ENCODE measurements at places on chromosomes 11 and 22.

DNA sequence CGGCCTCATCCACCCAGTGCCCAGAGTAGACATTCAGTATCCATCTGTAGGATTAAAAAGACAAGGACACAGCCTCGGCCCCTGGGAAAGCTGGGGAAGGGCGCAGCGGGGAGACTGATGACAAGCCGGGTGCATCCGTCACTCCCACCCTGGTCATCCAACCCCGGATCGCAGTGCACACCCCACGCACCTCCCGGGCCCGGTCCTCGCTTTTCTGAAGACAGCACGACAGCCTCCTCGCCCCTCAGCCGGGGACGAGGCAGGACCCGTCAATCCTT, 1.1 kb downstream of the FCHSD2 start:
- DNase-seq, result no peak

- no peak for DNase-seq
These were observed 48.0 kb downstream of the IGLL5 start for GRCh38 chr22:22935546-22936157.

DNA sequence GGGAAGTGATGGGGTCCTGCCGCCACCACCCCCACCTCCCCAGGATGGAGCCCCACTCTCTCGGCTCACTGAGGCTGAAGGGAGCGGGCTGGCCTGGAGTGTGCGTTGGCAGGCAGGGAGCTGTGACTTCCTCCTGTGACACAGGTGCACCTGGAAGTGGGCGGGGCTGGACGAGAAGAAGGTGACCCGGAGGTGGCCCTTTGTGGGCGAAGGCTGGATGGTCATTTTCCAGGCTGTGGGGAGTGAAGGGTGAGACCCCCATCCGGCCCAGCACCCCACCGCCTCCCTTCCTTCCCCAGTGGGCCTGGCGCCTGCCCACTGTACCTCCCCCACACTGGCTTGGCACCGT, 15.3 kb downstream of the IL17REL start:
- no peak for DNase-seq

GRCh38 chr22:40334899-40335298, 11.4 kb upstream of the ADSL start:
- no peak for DNase-seq

DNA sequence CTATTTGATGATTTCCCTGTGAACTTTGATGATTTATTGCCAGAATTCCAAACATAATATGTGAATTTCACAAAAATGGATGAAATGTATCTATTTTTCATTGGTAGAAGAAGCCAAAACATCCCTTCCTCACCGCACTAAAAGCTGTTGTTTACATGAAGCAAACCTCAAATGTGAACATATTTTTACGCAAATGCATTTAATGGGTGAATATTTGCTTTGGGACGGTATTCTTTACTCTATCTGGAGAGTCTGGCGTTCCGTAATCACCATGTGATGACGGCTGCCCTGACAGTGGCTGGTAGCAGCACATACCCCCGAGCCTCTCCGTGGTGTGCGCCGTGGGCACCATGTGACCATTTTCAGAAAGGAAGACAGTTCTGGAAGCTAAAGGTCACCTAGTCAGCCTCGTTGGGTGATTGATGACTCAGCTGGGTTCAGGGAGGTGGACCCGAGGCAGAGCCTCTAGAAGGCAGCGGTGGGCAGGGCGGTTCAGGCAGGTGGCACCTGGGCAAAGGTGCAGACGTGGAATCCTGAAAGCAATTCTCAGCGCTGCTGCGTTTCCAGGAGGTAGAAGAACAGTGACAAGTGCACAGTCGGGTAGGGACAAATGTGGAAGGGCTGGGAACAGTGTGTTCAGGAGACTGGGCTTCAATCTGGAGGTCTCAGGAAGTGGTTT, 45.3 kb downstream of the PPARA start:
- no peak for DNase-seq

GRCh38 chr22:26432619-26433311, 3.7 kb downstream of the ASPHD2 start:
- DNase-seq, result no peak

- no peak for DNase-seq
These were observed 61.8 kb downstream of the CD82 start for GRCh38 chr11:44627165-44627789.

DNA sequence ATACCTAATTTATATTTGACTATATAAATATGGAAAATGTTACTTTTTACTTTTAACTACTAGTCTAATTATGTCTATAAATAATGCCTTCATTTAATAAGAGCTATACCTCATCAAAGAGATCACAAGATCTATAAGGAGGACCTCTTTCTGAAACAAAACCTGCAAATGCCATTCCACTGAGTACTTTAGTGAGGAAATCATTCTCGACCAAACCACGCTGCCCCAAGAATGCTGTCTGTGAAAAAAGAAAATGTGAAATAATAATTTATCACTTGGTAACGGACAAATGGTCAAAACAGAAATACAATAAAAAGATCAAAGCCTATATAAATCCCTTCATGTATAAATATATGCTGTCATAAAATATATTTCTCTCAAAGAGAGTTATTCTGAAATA, 301.7 kb downstream of the SBF2 start:
- no peak for DNase-seq

DNA sequence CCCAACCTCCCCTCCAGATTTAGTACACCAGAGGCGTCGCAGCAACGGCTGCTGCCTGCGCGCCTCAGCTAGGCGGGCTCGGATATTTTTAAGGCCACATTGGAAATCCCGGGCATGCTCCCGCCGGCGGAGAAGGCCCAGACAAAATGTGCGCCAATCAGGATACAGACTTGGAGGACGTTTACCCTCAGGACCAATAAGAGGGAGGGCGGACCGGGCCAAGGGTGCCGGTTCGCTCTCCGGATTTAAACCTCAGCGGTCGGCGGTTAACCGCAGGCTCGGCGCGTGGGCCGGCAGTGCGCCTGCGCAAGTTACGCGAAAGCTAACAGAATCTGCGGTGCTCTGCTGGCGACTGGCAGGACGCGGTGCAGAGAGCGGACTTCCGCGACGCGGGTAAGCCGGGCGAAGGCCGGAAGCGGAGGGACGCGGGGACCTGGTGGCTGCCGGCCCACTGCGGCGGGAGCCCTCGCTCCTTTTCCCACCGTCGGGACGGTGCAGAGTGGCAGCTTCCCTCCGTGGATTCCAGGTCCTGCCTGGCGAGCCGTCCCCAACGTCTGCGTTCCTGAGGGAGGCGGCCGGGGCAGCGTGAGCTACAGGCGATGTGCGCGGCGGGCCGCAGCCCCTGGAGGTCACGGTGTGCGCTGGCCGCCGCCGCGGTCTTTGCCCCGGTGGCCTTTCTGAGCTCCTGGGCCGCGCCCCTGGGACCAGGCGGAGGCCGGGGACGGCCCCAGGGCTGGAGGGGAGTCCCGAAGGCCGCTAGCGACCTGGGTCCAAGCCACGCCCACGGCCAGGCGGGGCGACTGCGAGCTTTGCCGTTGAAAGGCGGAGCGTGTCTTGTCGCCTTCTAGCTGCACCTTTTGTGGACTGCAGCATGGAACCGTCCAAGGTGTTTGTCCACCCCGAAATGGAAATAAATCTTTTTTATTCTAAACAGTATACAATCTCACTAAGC, at the start of gene HYLS1:
HYLS1 (plus strand) TSS at position 296 of the 952 bp plus-strand sequence. CDS start 11,701 bp downstream, outside the sequence.
- DNase-seq, result peak; percentile 86
